ENCODE measurements at places on chromosomes 1 and 21.

DNA sequence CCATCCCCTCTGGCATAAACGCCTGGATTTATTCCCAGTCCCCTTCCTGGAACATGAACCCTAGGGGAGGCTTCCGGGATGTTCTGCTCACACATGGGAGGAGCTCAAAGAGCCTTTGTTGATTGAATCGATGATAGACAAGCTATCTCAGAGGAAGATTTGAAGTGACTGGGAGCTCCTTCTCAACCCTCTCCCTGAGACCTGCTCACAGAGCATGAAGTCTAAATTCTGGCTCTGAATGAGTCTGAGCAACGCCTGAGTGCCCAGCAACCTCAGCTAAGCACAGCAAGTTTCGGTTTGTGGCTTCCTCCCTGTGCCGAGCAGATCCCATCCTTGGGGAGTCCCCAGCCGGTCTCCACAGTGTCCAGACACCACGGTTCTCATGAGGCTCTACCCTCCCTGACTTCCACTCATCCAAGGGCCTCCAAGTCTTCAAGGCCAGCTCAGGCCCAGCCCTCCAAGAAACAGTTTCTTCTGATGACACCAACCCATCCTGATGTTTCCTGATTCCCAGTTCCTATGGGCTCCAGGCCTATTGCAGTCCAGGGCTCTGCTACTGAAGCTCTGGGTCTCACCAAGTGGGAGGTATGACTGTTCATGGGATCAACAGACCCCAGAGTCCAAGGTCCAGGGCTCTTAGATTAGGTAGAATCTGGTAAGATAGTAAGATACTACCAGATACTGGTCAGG is 190.8 kb downstream of the DYRK1A start:
- DNase-seq = no peak

- DNase-seq = no peak
Measured at GRCh38 chr21:31557421-31558188, 101.9 kb upstream of the SOD1 start.

- no peak for DNase-seq
Measured at GRCh38 chr1:19407494-19408096, 77.7 kb downstream of the CAPZB start.

DNA sequence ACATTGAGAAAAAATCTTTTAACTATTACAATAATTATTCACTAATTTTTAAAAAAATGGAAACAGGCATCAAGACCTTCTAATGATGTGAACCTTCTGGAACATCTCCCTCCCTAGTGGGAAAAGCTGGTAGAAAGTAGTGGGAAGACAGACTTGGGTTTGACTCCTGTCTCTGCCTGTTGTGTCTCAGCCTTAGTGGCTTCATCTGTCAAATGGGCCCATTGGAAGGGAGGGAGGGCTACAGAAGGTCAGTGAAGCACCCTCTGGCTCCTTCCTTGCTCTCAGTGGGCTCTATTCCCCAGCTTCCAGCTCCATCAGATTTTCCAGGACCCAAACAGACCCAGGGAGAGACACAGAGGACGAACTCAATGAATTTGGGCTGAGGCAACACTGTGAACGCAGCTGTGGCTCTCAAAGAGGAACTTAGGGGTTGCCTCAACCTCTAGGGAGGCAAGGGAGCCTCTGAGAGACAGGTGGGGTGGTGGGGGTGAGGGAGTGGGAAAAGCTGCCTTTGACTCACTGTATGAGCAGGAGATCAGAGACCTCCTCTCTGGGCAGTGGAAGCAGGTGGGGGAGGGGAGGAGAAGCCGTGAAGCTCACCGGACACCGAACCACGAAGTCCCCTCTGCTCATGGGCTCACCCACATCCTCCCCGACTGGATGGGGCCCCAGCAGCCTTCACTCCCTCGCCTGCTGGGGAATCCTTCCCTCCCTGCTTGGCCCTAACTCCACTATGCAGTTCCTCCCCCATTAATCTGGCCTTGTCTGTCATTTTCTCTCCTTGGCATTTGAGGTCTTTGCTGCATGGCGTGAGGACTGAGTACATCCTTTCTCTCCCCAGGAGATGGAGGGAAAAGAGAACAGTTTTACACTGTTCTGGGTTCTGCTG is 4.5 kb downstream of the CNR2 start:
- no peak for DNase-seq
